ENCODE measurements at places on chromosomes 6 and 20.

GRCh38 chr6:46502486-46503119, 11.4 kb upstream of the RCAN2 start:
- no peak for DNase-seq

DNA sequence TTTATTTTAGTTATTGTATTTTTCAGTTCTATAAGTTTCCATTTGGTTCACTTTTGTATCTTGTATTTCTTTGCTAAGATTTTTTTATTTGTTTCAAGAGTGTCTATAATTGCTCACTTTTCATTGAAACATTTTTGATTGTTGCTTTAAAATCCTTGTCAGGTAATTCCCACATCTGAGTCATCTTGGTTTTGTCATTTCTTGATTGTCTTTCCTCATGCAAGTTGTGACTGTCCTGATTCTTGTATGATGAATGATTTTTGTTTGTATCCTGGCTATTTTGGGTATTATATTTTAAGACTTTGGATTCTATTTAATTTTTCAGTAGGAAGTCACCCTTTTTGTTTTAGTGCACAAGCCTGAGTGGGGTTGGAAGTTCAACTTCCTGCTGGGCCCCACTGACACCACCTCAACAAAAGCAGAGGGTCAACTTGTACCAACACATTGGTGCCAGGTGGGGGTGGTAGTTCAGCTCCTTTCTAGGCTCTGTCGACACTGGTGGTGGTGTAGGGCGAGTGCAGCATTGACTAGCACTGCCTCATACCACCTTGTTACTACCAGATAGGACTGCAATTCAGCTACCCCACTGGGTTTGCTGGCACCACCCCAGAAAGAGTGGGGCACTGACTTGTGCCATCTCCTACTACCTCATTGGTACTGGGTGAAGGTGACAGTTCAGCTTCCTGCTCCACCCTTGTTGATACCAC, 8.8 kb downstream of the RSPH3 start:
- DNase-seq: no peak

DNA sequence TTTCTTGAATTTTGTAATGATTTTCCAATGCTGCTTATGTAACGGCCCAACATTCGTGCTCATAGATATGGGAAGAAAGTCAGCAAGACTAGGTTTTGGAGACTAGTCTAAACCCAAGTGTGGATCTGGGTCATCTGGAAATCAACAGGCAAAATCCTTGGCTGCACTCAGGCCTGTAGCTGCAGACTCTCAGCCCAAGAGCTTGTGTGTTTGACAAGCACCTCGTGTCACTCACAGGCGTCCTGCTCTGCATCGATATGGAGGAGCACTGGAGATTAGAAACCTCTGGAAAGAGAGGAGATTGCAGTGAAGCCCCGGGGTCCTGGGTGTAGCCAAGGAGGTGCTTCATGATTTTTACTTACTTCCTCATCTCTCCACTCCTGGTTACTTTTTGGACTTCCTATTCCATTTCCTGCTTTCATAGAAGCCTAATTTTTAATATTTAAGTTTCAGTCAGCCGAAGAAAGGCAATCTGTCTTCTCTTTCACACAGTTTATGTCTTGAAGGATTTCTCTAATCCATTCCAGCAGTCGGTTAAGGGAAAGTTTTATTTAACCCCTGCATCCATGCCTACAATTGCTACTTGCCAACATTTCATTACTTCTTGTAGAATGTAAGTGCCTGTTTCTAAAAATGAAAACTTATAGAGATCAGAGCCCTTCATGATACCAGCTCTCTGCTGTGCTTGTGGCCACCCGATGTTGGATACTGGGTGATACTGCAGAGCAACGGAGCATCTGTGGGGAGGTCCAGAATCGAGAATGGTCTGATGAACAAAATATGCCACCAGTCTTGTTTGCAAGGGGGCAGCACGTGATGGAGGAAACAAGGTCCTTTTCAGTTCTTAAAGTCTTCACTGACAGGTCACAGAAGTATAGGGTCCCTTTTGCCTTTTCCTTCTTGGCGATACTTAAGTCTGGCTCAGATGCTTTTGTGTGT, 296.3 kb downstream of the QKI start:
- DNase-seq: no peak

DNA sequence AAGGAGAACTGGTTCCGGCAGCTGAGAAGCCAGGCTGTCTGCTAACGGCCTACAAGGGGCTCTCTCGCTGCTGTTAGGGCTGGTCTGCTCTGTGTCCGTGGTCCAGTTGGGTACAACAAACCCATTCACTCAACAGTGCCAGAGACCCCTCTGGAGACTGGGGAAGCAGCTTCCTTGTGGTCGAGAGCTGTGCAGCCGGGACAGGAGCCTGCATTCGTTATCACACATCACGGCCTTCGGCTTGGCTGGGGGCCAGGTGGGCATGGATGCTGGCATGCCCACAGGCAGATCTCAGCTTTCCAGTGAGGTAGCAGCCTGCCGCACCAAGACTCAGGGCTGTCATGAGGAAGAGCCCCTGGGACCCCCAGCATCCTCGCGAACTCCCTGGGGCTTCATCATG, 124.7 kb downstream of the PREX1 start:
- no peak for DNase-seq

DNA sequence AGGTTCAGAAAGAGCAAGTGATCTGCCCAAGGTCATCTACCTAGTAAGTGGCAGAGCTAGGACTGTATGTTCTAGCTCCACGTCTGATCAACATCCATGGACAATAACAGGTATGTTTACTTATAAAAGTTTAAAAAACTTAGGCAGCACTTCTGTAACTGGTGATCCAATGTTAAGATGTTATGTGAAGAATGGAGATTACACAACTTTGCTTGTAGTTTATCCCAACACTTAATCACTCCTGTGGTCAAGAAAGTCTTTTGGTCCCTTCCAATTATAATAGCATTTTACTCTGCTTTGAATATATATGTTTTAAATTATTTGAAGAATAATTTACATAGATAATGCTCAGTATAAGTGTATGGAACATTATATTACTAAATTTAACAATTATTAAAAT, 4.8 kb downstream of the FBXO30 start:
- DNase-seq: no peak

DNA sequence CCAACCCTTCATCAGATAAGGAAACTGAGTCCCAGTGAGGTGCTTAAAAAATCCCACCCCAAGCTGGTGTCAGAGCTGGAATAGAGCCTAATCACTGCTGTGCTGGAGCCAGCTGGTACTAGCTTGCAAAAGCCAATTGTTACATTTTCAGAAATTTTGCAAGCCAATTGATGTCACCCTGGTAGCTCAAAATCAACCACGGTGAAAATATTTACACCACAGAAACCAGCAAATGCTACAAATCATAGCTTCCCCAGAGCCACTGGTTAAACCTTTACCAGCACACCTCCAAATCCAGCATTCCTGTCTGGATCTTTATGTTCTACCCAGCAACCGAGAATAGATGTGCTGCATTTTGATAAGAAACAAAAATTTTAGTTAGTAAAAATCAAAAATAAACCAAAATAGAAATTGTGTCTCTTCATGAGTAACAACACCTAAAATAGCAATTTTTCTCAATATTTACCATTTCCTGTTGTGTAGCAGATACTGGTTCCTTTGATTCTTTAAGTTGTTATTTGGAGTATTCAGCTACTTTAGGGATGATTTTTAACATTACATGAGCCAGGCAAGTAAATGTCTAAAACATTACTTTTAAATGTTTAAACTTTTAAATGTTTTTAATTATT, 7.2 kb upstream of the LCA5 start:
- no peak for DNase-seq

GRCh38 chr6:34324738-34325444, 67.6 kb downstream of the NUDT3 start:
- DNase-seq: no peak

GRCh38 chr6:3650076-3650958, 101.2 kb downstream of the PXDC1 start:
- DNase-seq: no peak

GRCh38 chr6:40394381-40394780, 192.8 kb downstream of the LRFN2 start:
- DNase-seq: no peak

GRCh38 chr6:166375013-166375412, 7.7 kb downstream of the MPC1 start:
- no peak for DNase-seq

- DNase-seq: no peak
Measured at GRCh38 chr6:127247114-127248096, 19.3 kb upstream of the RNF146 start.

- DNase-seq: no peak
Measured at GRCh38 chr6:13538084-13538483, 36.3 kb upstream of the SIRT5 start.

Data from Panc1 (cell line).